Frontal cortex (tissue), 4 donors: ENCODE measurements at places on chromosomes 12 and 14.

- DNase-seq, result no peak
Measured at GRCh38 chr12:67107751-67108269, 161.3 kb upstream of the CAND1 start.

GRCh38 chr12:53224061-53224896, 7.7 kb downstream of the RARG start:
- DNase-seq, result no peak

- DNase-seq, result peak; percentile 70
Measured at GRCh38 chr14:105475269-105476096, 862 bp downstream of the CRIP2 start.

DNA sequence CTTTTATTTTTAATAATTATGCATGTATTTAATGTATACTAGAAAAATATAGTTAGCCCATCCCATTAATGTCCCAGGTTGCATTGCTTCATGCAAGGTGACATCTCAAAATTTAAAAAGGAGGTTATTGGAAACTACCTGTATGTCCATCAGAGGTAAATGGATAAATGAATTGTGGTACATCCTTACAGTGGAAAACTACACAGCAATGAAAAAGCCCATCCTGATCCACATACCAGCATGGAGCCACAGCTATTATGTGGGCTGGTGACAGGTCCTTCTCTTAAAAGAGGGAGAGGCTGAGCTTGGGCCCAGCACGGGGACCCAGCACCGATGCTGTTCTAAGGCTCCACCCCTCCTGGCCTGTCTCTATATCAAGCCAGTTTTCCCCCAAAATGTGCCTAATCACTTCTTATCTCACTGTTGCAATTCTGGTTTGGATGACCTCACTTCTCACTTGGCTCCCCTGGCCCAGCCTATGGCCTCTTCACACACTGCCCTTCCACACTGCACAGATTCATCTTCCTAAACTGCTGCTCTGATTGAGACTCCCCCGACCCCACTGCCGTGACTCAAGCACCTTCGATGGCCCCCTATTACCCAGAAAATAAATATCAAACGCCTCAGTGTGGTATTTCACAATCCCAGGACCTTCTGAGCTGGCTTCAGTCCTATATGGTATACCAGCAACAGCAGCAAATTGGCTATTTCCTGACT, 97.1 kb upstream of the NCOR2 start:
- no peak for DNase-seq

- DNase-seq, result no peak
Measured at GRCh38 chr12:70120970-70121369, 122.3 kb upstream of the CNOT2 start.

DNA sequence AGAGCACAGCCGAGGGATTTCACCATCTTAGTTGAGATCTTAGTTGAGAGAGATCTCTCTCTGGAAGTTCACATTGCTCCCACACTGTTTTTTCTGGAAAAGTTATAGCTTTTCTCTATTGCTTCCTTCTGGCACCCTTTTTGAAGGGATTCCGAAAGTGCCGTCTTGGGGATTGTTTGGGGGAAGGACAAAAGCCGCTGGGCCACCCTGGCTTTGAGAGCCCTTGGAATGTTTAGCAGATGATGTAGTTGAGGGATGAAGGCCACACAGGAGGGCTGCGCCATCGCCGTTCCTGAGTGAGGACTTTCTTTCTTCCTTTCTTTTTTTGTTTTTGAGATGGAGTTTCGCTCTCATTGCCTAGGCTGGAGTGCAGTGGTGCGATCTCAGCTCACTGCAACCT, 17.7 kb downstream of the PLEKHG3 start:
- no peak for DNase-seq

DNA sequence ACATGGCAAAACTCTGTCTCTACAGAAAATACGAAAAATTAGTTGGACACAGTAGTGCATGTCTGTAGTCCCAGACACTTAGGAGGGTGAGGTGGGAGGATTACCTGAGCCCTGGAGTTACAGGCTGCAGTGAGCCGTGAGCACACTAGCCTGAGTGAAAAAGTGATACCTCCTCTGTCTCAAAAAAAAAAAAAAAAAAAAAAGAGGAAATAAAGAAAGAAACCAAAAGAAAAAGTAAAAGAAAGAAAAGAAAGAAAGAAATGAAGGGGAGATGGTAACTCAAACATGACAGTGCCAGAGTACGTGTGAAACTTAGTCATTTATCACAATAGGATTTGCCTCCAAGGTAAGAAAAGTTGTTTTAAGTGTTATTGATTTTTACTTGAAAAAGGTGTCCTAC, 407.0 kb upstream of the MGAT4C start:
- no peak for DNase-seq

DNA sequence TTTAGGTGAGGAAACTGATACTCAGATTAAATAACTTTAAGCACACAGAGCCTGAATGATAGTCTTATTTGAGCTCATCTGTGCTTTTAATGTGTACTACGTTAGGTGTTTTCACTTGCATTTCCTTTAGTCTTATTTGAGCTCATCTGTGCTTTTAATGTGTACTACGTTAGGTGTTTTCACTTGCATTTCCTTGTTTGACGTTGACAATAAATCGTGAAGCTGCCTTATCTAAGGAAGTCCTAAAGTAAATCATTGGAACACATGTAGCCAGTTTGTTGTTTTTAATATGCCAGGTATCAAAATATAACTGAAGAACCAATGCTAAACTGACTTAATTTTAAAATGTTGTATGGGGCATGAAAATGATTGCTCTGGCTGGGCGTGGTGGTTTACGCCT, 2.0 kb downstream of the RAP1B start:
- no peak for DNase-seq

DNA sequence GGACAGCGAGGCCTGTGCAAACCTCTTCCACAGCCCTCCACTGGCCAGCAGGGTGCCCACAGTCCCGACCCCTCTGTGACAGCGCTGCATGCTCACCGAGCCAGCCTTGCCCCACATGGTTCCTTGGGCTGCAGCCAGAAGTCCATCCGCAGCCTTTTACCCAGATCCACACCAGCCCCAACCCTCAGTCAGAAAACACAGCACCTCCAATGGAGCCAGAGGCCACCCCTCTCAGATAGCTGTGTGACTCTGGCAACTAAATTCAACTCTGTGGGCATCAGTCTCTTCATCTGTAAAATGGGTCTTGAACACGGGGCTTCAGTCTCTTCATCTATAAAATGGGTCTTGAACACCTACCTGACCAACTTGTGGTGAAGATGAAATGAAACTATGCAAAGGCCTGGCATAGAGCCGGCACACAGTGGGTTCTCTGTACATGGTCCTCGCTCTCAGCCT, 38.0 kb downstream of the NFKBIA start:
- no peak for DNase-seq
